Nasal cavity respiratory epithelium epithelial cell of viscerocranial mucosa (primary cell): ENCODE measurements at places on chromosomes 11 and 22. TPM values are rescaled to one million over a fixed set of nuclear protein-coding genes. Genes with fewer than 3 reads are reported as not detected.

FIBIN gene
- 16.7 and 24.2 TPM in 2 replicates for total RNA-seq

SIAE gene
- 10.3 and 31.5 TPM in 2 replicates for total RNA-seq

OR4C46 gene
- not detected in 2 replicates for total RNA-seq

CCDC116 gene
- total RNA-seq = 0.07 TPM in 1 of 2 replicates, not detected in the other

TRIM29 gene
- 232 and 1,029 TPM in 2 replicates for total RNA-seq

TNNI2 gene
- under 0.01 and 0.71 TPM in 2 replicates for total RNA-seq

ACR gene
- total RNA-seq = under 0.01 and 0.14 TPM in 2 replicates

OR51B5 gene
- not detected in 2 replicates for total RNA-seq

BUD13 gene
- total RNA-seq = 10.9 and 14.7 TPM in 2 replicates

CHRNA10 gene
- 0.34 and 1.00 TPM in 2 replicates for total RNA-seq

MAPK8IP2 gene
- total RNA-seq = 1.0 and 1.8 TPM in 2 replicates

MRGPRE gene
- not detected in 2 replicates for total RNA-seq

TMPRSS13 gene
- total RNA-seq = 3.6 and 6.8 TPM in 2 replicates

SLC22A25 gene
- total RNA-seq = not detected in 2 replicates

MGAT3 gene
- total RNA-seq = 0.50 TPM in 1 of 2 replicates, not detected in the other

CCDC81 gene
- 0.28 and 0.34 TPM in 2 replicates for total RNA-seq

PRR33 gene
- total RNA-seq = not detected in 2 replicates

P2RY2 gene
- 3.8 and 30.9 TPM in 2 replicates for total RNA-seq

C11orf97 gene
- total RNA-seq = not detected in 2 replicates

TPH1 gene
- total RNA-seq = under 0.01 and 0.07 TPM in 2 replicates

OR4D9 gene
- total RNA-seq = not detected in 2 replicates

PGM2L1 gene
- 1.4 and 5.6 TPM in 2 replicates for total RNA-seq

KLHL35 gene
- 0.57 and 0.68 TPM in 2 replicates for total RNA-seq

BANF1 gene
- total RNA-seq = 13.2 and 17.8 TPM in 2 replicates

ANKK1 gene
- total RNA-seq = 0.68 and 2.3 TPM in 2 replicates

TYR gene
- total RNA-seq = not detected in 2 replicates

OR5A1 gene
- total RNA-seq = not detected in 2 replicates

PSMA1 gene
- 108 and 137 TPM in 2 replicates for total RNA-seq

BEST1 gene
- 2.3 and 2.4 TPM in 2 replicates for total RNA-seq

ISX gene
- not detected in 2 replicates for total RNA-seq

CBLIF gene
- total RNA-seq = not detected in 2 replicates

FBLN1 gene
- total RNA-seq = 11.6 and 154 TPM in 2 replicates

FGF4 gene
- total RNA-seq = not detected in 2 replicates

IFITM10 gene
- total RNA-seq = 0.34 and 1.2 TPM in 2 replicates

RAG1 gene
- 0.68 and 1.8 TPM in 2 replicates for total RNA-seq

CBX6 gene
- total RNA-seq = 13.7 and 32.5 TPM in 2 replicates

CHST1 gene
- 0.14 and 1.7 TPM in 2 replicates for total RNA-seq

CSF2RB gene
- total RNA-seq = under 0.01 TPM in 2 replicates

SCGB2A2 gene
- not detected in 2 replicates for total RNA-seq

RAB36 gene
- total RNA-seq = 0.34 and 2.4 TPM in 2 replicates

MRGPRX3 gene
- total RNA-seq = under 0.01 and 0.21 TPM in 2 replicates

UPK3A gene
- total RNA-seq = not detected in 2 replicates

CFAP300 gene
- 3.0 and 5.1 TPM in 2 replicates for total RNA-seq

YAP1 gene
- 195 and 207 TPM in 2 replicates for total RNA-seq

SPON1 gene
- total RNA-seq = not detected in 2 replicates

PRPF19 gene
- 38.3 and 76.7 TPM in 2 replicates for total RNA-seq

DDI1 gene
- total RNA-seq = not detected in 2 replicates

PTGDR2 gene
- total RNA-seq = under 0.01 and 0.07 TPM in 2 replicates

KLHDC7B gene
- total RNA-seq = 1.0 and 3.9 TPM in 2 replicates

TMEM86A gene
- 0.57 and 3.8 TPM in 2 replicates for total RNA-seq

NNMT gene
- 0.34 and 1.9 TPM in 2 replicates for total RNA-seq

EMID1 gene
- total RNA-seq = under 0.01 and 0.21 TPM in 2 replicates
